ENCODE measurements at places on chromosomes 5 and 9.

DNA sequence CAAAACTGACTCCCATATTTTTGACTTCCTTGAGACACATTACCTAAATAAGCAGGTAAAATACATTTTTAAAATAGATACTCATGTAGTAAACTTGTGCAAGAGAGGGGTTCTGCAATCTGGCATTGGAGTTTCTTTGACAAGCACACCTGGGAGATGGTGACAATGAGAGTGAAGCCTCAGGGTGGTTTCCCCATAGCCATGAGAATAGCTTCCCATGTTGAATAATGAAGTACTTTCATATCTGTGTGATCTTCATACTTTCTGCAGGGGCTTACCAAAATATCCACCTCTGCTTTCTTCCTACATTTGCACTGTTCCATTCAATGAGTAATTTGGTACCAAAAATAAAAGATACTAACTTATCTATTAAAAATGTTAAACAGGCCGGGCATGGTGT is 44.7 kb upstream of the VCAN start:
- DNase-seq, result no peak

- no peak for DNase-seq
These were observed 792.1 kb downstream of the DTWD2 start for GRCh38 chr5:118196229-118196628.

- no peak for DNase-seq
These were observed 59.7 kb downstream of the COL23A1 start for GRCh38 chr5:178530526-178530925.

- no peak for DNase-seq
These were observed 79.3 kb upstream of the ZNF618 start for GRCh38 chr9:113796646-113797426.
